Fibroblast of skin of abdomen (primary cell): ENCODE measurements at places on chromosomes 5 and 9.

DNA sequence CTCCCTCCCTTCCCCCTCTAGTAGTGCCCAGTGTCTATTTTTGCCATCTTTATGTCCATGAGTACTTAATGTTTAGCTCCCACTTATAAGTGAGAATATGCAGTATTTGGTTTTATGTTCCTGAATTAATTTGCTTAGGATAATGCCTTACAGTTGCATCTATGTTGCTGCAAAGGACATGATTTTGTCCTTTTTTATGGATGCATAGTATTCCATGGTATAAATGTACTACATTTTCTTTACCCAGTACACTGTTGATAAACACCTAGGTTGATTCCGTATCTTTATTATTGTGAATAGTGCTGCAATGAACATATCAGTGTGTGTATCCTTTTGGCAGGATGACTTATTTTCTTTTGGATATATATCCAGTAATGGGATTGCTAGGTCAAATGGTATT lies 3.8 kb downstream of the ABLIM3 start:
- DNase-seq: no peak

- peak; percentile 30 for DNase-seq
These were observed 162.1 kb downstream of the ELAVL2 start for GRCh38 chr9:23663946-23664345.

- DNase-seq: no peak
These were observed 4.9 kb upstream of the FOXE1 start for GRCh38 chr9:97848215-97848479.

GRCh38 chr9:97502984-97503861 lies 1.8 kb downstream of the TMOD1 start:
- no peak for DNase-seq

GRCh38 chr9:131433302-131433854 lies 39.5 kb downstream of the PRRC2B start:
- peak; percentile 23 for DNase-seq

DNA sequence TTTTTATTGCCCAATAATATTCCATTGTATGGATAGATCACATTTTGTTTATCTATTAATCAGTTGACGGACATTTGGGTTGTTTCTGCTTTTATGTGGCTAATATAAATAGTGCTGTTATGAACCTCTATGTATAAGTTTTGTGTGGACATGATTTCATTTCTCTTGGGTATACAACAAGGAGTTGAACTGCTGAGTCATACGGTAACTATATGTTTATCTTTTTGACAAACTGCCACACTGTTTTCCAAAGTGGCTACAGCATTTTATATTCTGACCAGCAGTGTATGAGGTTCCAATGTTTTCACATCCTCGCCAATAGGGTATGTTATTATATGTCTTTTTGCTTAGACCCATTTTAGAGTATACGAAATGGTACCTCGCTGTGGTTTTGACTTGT lies 264.3 kb downstream of the RFX3 start:
- DNase-seq: peak; percentile 4

DNA sequence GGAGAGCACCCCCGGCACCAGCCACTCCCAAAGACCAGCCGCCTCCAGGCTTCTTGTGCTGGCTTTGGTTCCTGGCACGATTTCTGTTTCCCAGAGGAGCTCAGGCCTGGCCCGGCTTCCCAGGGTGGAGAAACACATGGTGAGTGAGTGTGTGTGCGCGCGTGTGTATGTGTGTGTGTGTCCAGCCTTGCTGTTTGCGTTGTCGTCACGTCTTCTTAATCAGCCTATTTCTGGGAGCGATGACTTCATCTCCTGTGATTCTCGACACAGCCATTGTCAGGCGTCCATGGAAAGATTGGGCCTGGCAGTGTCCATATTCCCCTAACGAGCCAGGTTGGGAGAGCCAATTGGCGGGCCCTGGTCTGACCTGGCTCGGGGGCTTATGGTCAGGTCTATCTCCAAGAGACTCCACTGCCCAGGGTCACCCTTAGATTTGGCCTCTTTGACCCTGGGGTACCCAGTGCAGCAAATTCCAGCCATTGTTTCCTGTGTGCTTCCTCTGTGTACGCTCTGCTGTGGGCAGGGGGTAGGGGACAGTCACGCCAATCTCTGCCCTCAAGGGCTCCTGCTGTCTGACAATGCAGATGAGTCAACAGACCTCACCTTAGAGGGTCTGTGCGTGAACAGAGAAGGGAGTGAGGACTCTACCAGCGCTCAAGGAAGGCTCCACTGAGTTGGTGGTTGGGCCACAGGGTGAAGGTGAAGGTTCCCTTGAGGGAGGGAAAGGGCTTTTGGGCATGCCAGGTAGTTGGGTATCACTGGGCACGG lies 73.8 kb downstream of the DAB2IP start:
- peak; percentile 98 for DNase-seq

DNA sequence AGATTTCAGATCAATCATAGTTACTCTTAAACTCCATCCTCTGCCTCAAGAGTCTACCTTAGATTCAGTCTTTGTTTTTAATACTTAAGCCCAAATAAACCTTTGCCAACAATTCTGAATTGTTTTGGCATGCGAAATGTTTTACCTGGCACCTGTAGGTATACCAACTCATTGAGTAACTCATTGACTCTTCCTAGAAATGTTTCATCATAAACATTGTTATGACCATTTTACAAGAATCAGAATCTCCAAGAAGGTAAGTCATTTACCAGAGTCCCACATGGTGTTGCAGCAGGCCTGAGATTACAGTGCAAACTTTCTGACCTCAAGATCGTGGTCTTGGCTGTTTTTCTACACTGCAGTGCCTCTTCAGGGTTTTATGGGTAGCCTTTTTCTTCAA lies 750.4 kb downstream of the BRINP1 start:
- DNase-seq: no peak

- DNase-seq: no peak
These were observed 48.4 kb upstream of the TUT7 start for GRCh38 chr9:86402591-86402990.

- no peak for DNase-seq
These were observed 73.8 kb upstream of the KLF9 start for GRCh38 chr9:70488098-70488792.

GRCh38 chr5:61354199-61354598 lies 22.1 kb downstream of the ZSWIM6 start:
- no peak for DNase-seq

DNA sequence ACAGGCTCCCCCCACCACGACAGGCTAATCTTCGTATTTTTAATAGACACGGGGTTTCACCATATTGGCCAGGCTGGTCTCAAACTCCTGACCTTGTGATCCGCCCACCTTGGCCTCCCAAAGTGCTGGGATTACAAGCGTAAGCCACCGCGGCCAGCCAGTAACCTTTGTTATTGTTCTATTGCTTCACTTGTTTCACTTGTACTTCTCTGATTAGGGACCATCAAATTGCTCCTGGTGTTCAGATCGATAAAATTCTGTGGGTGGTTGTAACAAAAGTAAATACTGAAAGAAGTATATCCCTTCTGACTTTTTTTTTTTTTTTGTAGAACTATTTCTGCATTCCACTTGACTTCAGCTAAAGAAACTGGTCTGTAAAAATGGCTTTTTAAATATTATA lies 445.5 kb upstream of the CDH10 start:
- no peak for DNase-seq

DNA sequence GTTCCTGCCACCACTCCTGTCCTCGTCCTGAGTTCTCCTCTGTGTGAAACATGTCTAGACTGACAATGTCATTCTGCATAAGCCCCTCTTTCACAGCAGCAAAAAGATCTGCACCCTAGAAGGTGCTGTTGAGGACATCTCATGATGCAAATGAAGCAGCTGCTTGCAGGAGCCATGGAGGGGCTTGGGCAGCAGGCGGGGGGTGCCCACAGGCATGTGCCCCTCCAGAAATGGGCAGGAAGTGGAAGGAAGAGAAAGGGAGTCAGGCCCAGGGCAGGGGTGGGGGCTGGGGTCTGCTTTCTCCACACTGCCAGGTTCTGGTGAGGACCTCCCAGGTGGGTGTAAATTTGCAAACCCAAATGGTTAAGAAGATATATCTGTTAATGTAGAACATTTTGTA lies 54.5 kb upstream of the KCNMB1 start:
- DNase-seq: no peak

GRCh38 chr5:54908774-54909525 lies 76.4 kb downstream of the ESM1 start:
- DNase-seq: no peak

- DNase-seq: no peak
These were observed 112.3 kb upstream of the GDNF start for GRCh38 chr5:37951946-37952721.

DNA sequence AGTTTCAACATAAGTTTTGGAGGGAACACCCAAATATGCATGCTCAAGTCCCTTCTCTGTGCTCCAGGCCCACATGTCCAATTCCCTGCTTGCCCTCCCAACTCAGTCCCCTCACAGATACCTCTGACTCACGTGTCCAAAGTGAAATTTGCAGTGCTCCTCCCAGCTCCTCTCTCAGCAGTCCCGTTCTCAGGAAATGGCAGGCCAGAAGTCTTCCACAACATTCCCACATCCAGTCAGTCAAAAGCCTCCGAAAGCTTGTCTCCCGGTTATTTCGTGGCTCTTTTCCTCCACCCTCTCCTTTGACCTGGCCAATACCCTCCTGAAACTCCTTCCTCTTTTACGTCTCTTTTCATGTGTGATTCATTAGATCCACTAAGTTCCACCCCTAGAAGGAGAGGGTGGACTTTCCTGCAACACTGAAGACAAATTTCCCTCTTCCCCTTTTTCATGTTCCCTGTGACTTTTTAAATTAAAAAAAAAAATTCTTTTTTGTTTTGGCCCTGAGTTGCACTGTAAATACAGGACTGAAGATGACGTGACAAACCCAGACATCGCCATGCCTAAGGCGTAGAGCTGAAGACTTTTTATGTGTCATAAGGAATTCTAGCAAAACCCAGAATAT lies 12.8 kb upstream of the MGAT1 start:
- no peak for DNase-seq

- no peak for DNase-seq
These were observed 27.4 kb upstream of the FAM120AOS start for GRCh38 chr9:93480728-93481324.

DNA sequence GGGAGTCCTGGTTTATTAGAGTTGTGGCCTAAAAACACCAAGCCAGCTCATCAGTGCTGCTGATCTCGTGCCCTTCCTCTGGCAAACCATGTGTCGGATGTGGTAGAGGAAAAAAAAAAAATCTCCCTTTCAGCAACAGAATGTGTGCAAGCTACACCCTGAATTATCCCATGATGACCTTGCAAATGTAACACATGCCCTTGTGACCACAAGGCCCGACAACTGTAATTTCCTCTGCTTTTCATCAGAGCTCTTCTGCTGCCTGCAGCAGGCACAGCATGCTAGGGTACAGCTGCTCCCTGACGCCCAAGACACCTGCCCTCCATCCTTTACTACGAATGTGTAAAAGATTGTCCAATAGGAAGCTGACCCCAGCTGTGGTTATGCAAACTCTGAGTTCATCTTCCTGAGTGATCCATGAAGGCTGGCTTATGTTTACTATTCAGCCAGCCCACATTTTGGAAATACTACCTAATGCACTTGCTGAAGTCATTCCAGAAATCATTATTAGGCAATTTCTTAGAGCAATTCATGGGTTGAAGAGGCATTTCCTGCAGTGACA lies 14.6 kb upstream of the BNC2 start:
- DNase-seq: peak; percentile 71

GRCh38 chr5:122137702-122138101 lies 8.4 kb downstream of the ZNF474 start:
- no peak for DNase-seq

- no peak for DNase-seq
These were observed 458 bp downstream of the PRSS3 start for GRCh38 chr9:33795819-33796218.

DNA sequence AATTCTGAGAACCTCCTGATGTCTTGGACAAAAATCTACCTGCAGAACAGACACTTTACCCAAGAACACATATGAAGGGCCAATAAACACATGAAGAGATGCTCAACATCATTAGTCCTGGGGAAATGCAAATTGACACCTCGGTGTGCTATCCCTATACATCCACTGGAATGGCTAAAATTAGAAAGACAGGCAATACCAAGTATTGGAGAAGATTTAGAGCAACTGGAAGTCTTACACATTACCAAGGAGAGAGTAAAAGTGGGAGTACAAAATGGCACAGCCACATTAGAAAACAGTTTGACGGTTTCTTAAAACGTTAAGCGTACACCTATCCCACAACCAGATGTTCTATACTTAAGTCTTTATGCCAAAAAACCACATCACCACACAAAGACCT lies 3.3 kb upstream of the TDRD7 start:
- no peak for DNase-seq

DNA sequence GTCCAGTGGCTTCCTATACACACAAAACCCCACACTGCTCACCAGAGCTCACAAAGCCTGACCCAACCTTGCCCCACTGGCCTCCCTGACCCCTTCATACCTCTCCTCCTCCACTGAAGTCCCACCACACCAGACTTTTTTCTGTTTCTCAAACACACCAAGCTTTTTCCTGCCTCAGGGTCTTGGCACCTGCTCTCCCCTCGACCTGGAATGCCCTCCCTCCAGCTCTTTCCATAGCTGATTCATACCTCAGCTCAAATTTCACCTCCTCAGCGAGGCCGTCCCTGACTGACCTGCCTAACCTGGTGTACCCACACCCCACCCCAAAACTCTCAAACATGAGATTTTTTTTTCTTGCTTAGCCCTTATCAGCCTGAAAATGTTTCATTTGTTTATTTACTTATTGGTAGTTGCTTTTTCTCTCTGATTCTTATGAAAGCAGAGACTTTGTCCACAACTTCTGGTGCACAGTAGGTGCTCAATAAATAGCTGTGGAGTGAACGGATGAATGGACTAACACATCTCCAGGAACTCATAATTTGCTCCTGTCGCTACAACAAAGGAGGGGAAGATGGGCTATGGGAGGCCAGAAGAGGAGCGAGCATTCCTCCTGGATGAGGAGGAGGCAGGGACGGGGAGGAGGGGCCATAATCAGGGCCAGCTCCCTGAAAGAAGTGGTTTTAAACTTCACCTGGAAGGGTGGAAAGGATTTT lies 84.3 kb downstream of the SH3TC2 start:
- DNase-seq: no peak

DNA sequence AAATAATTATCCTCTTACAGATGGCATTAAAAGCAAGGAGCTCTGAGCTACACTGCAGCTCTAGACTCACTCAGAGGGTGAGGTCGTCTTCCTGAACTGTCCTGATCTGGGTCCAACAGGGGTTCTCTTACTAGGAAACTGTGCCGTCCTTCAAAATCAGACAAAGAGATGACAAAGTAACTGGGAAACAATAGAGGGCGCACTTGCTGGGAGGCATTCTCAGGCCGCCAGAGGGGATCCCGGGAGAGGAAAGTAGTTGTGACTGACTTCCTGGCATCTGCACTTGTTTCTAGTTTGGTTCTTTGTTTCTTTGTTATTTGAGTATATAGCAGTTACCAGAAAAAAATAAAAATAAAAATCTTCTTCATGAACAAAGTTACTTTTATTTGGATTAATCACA lies 142.9 kb upstream of the MSX2 start:
- no peak for DNase-seq
